ENCODE measurements at places on chromosomes 1 and 21. TPM values are rescaled to one million over a fixed set of nuclear protein-coding genes. Genes with fewer than 3 reads are reported as not detected.
A peak's percentile ranks its signal among the peaks of the same experiment; 100 is the strongest.

Gene KRTAP21-3
- total RNA-seq = not detected

Gene GJB4
- not detected for total RNA-seq

GRCh38 chr1:115062542-115063004 lies 26.7 kb downstream of the TSPAN2 start:
- H3K27ac ChIP-seq = peak overlapping the region; percentile 94
- H3K4me3 ChIP-seq = peak overlapping the region; percentile 42
- H3K4me1 ChIP-seq = peaks cover 37% of the 10 kb centered on the region
- H3K36me3 ChIP-seq = no peaks in the 10 kb centered on the region

GRCh38 chr1:172287208-172287607 lies 133.3 kb upstream of the C1orf105 start:
- no peak overlapping the region for H3K27ac ChIP-seq
- DNase-seq = no peak
- no peaks in the 10 kb centered on the region for H3K27me3 ChIP-seq
- no peaks in the 10 kb centered on the region for H3K4me1 ChIP-seq
- H3K4me3 ChIP-seq = no peak overlapping the region
- no peaks in the 10 kb centered on the region for H3K36me3 ChIP-seq

DNA sequence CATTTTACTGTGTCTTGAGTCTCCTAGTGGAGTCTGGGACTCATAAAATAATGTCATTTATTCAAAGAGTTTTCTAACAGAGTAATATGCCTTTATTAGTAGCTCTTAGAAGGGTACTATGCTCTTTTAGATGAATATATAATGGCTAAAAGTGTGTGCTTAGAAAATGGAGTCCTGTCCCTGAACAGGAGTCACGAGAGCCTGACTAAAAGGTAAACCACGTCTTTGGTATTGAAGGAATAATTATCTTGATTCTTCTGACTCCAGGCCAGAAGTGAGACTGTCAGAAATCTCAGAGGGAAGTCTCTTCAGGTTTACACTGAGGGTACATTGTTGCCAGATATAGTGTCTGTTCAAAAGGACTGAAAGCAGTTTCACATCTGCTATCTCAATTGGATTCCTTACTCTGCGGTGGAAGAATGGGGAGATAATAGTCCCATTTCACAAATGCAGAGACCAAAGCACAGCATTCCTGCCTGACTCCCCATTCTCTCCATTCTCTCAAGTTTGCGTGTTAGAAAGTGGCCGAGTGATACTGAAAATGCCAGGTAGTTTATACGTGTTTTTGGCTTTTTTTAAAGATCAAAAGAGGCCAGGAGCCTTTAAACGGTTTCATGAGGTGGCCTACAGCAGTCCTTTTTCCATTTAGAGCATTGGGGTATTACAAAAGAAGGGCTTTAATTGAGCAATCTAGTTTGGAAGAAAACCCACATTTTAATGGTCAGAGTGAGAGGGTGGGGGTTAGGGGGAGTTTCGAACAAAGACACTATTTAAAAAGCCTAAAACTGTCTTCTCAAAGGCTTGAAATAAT lies 176.6 kb downstream of the VPS13D start:
- H3K4me1 ChIP-seq = peaks cover 24% of the 10 kb centered on the region
- peaks cover 21% of the 10 kb centered on the region for H3K36me3 ChIP-seq
- DNase-seq = no peak
- no peaks in the 10 kb centered on the region for H3K27me3 ChIP-seq

GRCh38 chr1:209651138-209651587 lies 1.1 kb downstream of the LAMB3 start:
- no peaks in the 10 kb centered on the region for H3K27me3 ChIP-seq
- no peaks in the 10 kb centered on the region for H3K36me3 ChIP-seq
- no peak overlapping the region for H3K4me3 ChIP-seq
- H3K27ac ChIP-seq = no peak overlapping the region

DNA sequence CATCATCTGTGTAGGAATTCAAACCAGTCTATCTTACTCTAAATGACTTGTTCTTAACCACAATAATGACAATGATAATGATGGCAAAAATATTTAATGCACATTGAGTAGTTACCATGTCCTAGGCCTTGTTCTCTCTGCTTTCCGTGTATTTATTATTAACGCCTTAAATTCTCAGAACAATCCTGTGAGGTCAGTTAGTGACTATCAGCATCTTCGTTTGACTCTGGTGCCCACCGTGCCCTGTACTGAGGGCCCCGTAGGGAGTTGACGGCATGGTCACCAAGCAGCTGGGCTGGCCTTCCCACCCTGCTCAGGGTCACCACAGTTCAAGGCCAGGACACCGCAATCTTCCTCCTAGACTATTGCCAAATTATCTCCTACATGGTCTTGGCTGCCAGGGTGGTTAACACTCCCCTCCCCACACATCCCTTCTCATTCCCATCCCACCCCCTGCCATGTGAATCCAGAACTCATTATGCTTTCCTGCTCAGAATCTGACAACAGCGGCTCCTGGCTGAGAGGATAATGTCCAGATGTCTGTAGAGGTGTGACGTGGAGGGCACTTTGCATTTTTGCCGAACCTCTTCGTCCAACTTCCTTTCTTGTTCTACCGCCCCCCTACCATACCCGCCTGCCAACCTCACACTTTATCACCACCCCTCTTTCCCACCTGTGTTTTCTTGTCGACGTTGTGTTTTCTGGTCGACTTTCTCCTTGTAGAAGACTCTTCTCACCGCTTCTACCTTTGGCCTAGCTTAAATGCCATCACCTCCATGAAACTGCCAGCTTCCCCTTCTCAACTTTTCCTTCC lies 33.4 kb downstream of the IGFN1 start:
- no peak overlapping the region for H3K4me3 ChIP-seq
- DNase-seq = no peak
- no peak overlapping the region for H3K27ac ChIP-seq
- H3K36me3 ChIP-seq = no peaks in the 10 kb centered on the region
- H3K27me3 ChIP-seq = peaks cover 4% of the 10 kb centered on the region

GRCh38 chr21:33443194-33443593 lies 36.6 kb downstream of the TMEM50B start:
- H3K27ac ChIP-seq = no peak overlapping the region
- no peaks in the 10 kb centered on the region for H3K4me1 ChIP-seq
- H3K36me3 ChIP-seq = no peaks in the 10 kb centered on the region
- H3K27me3 ChIP-seq = no peaks in the 10 kb centered on the region

GRCh38 chr1:69982992-69983391 lies 222.4 kb downstream of the LRRC40 start:
- H3K27ac ChIP-seq = no peak overlapping the region
- no peaks in the 10 kb centered on the region for H3K27me3 ChIP-seq
- no peak for DNase-seq
- H3K4me3 ChIP-seq = no peak overlapping the region
- H3K4me1 ChIP-seq = no peaks in the 10 kb centered on the region
- no peaks in the 10 kb centered on the region for H3K36me3 ChIP-seq
